ENCODE measurements at places on chromosomes 2 and 18.

DNA sequence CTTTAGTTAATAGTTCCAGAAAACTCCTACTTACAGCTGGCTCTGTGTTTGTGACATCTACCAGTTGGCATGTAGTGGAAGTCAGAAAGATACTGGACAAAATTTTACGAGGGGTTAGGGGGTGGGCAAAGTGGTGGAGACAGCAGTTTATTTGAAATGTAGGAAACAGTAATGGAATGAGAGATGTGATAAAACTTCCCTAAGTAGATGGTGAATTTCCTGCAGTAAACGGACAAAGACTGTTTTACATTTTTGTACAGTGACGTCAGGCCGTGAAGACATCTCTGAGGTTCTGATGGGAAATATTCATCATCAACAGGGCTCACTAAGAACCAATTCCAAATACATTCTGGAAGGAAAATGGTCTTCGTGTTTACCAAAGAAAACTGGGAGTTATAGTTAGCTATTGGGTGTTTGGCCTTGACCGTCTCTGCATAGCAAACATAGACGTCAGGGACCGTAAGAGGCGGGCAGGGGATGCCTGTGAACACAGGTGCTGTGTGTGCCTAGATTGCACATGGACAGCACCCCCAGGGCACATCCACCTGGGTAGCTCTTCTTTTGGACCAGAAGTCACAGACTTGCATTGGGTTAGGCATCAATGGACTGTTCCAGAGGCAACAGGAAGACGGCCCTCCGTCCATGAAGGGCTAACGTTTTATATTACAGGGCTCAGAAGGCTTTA lies 131.5 kb downstream of the ZNF516 start:
- no peak for DNase-seq

DNA sequence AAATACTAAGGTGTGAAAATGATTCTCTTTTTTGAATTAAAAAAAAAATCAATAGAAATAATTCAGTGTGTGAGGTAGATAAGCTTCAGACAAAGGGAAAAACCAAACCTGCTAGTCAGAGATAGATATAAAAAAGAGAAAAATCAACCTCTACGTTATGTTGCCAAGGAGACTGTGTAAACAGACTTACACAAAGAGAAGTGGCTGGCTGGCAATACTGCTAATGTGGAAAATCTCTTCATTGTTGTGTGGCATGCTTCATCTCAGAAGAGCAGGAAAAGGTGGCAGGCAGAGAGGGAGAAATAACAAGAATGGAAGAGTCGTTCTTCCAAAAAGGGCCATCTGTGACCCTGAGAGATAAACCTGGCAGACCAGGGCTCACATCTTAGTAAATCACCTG lies 200.8 kb downstream of the SLC8A1 start:
- DNase-seq, result no peak

DNA sequence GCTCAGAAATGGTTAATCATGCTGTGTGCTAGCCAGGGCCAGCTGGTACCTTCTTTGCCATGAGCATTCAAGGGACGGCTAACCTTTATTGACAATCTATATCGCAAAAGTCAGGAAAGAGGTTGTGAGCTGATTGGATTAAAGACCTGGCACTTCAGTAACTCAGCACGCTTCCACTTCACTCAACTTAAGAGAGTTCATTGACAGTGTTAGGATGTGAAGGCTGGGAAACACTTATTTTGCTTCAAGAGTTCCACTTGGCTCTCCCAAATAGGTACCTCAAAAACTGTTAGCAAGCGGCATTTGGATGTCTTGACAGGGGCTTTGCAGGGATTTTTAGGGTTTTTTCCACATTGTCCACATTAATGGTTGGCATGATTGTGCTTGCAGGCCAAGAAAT lies 25.1 kb upstream of the TXNDC2 start:
- DNase-seq, result no peak

DNA sequence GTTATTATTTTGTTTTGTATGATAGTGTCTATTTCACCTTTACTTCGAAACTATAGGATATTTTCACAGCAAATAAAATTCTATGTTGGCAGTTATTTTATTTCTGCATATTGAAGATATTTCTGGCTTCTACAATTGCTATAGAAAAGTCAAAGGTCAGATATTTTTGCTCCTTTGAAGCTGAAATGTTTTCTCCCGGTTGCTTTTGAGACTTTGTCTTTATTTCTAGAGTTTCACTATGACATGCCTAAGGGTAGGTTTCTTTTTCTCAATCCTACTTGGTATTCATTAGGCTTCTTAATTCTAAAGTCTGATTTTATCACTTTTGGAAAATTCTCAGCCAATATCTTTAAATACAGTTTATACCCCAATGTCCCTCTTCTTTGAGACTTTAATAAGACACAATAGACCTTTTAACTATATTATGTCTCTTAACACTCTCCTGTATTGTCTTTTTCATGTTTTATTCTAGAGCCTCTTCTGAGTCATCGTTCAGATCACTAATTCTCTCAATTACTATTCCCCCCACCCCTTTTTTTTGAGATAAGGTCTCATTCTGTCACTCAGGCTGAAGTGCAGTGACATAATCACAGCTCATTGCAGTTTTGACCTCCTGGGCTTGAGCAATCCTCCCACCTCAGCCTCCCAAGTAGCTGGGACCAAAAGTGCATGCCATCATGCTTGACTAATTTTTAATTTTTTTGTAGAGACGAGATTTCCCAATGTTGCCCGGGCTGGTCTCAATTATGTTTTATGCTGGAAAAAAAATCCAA lies 50.5 kb downstream of the USP37 start:
- no peak for DNase-seq

DNA sequence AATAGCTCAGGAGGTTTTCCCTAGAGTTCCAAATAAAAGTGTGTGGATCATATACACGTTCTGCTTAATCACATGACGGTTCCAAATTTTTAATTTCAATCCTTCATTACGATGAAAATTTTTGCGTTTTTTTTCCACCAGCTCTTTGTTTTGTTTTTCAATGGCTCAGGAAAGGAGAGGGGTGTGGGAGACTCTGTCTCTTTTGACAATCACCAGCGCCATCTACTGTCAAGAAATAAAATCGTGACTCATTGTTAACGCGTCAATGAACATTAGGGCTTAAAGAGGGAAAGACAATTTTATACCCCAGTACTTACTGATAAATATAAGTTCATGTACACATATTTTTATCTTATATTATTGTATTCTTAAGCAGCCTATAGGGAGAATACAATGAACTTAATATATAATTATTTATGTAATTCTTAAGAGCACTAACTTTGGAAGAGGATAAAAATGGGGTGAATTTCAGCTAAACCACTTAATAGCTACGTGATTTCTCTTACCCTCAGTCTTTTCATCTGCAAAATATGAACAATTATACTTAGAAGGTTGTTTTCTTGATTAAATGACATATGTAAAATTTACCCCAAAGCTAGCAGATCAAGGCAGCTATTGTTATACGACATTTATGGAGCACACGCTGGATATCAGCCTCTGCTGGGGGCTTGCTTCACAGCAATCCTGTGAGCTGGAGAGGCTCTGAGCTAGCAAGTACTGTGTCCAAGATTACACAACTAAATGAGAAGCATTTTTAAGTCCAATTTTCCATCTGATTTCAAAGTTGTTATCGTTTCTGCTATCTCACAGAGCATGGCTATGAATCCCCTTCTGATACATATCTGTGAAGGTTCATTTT lies 47.4 kb upstream of the RMDN2 start:
- no peak for DNase-seq

GRCh38 chr2:150141226-150142001 lies 346.1 kb downstream of the RND3 start:
- no peak for DNase-seq

DNA sequence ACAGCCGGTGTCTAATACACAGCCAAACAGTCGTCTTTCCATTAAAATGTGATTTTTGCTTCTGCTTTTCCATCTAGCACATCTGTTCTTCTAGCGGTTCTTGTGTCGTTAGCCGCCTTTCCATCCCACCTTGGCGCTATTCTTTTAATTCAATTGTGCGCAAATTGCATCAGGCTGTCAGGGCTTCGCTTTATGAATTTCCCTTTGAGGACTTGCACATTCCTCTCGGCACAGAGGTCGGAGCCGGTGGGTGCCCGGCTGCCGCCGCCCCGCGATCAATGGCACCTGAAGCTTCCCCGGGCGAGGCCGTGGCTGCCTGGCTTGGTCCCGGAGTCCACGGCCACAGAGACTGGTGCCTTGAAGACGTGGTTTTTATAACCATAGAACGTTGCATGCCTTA lies 33.9 kb upstream of the TSPYL6 start:
- no peak for DNase-seq

DNA sequence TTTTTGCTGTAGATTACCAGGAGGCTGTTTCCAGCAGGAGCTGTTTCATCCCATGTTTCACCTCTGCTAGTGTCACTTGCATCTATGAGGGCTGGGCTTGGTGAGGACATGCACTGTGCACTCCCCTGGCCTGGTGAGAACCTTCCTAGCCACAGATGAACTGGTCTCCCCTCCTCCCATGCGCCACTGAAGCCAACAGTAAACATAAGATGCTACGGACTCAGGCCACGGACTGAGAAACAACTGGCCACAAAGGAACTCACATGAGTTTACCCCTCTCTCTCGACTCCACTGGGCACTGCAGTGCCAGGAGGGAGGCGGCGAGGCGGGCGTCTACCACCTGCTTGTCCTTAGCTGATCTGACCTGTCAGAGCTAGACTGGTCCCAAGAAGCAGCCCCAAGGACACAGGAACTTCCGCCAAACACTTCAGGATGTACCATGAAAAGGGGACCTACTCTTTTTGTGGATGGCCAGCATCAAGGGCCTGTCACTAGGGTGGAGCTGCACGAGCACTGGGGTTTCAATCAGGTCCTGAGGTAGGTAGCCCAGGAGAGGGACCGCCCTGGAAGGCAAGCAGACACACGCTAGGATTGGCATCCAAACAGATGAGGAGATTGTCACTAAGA lies 22.8 kb upstream of the HES6 start:
- no peak for DNase-seq

- no peak for DNase-seq
Observed at GRCh38 chr2:235348329-235348728, 145.5 kb upstream of the AGAP1 start.

DNA sequence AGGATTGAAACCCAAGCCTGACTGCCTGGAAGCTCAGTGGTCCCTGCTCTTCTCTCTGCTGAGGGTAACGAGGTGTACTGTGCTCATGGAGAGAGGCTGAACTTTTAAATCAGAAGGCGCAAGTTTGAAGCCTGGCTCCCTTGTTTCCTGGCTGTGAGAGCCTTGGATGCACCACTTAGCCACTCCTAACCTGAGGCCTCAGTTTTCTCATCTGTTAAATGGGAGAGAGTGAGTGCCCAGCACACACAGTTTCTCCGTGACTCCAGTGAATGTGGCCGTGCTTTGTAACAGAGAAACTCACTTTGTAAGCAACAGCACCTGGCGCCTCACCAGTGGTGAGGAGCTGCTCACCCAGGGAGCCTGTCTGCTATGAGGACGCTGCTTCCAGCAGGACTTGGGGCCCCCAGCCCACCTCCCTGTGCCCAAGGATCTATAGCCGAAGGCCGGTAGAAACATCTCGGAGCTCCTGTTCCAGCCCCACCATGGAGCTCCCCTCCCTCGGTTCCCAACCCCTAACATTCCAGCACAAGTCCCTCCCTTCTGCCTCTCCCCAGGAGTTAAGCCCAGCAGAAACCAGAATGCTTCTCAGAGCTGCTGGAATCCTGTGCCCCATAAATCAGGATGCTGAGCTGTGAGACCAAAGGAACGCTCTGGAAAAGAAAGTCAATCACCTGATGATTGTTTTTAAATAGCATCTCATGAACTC lies 20.3 kb upstream of the KCNK3 start:
- DNase-seq, result no peak

GRCh38 chr2:191155608-191156071 lies 4.8 kb upstream of the STAT4 start:
- no peak for DNase-seq

DNA sequence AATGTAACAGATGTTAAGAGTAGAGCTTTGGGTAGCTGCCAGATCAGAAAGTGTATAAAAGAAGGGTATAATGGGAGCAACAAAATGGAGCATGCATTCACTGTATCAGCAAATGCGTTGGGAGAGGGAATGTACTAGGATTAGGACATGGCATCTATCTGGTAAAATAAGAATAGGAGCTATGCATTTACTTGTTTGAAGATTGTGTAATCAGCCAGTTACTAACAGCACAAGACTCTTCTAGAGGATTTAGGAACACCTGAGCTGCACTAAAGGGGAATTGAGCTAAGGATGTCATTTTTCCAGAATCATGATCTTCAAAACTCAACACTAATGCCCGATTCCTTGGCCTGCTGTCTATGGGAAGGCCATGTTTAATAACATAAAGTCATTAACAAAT lies 394.2 kb upstream of the TNP1 start:
- DNase-seq, result no peak

DNA sequence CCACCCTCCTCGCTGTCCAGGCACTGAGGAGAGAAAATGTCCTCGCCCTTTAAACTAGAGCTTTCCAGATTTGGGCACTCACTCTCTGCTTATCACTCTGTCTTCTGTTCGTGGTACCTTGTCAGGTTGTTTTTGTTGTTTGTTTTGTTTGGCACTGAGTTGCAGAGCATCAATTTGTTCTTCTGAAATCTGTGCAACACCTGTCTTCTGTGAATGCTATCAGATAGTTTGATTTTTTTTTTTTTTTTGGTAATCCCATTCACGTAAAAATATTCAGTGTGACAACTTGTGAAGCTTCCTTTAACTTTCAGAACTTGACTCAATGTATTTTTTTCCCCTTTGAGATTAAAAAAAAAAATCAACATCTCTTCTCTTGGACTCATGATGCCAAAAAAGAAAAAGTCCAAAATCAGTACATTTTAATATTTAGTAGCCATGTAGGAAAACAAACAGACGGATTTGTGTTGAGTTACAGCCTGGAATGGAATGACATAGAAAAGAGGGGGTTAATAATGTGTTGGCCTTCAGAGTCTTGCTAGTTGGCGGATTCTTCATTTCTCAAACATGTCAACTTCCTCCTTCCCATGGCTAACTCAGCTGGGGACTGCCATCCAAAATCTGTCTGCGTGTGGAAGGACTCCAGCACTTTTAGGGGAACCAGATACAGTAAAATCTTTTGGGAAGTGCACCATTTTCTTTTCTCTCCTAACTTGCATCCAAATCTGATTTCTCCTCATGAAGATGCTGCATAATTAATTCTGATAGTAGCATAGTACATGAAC lies 1.6 kb downstream of the TMEM178A start:
- no peak for DNase-seq

GRCh38 chr2:36403675-36404230 lies 48.2 kb downstream of the CRIM1 start:
- no peak for DNase-seq

DNA sequence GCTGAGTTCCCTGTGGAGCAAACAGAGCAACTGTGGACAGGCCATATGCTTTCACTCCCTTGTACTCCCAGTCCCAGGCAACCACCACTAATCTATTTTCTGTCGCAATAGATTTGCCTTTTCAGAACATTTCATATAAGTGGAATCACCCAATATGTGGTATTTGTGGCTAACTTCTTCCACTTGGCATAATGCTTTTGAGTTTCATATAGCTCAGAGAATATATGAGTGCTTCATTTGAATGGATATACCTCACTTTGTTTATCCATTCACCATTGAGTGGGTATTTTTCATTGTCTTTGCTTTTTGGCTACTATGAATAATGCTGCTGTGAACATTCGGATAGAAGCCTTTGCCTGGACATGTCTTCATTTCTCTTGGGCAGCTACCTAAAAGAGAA lies 151.9 kb downstream of the CERS6 start:
- DNase-seq, result no peak

- DNase-seq, result no peak
Observed at GRCh38 chr18:70046207-70046606, 98.5 kb upstream of the CD226 start.

Data from hippocampal formation (tissue), 2 donors.